Right hindlimb (tissue), 1 donor: ENCODE measurements at places on chromosomes 3 and 15.

DNA sequence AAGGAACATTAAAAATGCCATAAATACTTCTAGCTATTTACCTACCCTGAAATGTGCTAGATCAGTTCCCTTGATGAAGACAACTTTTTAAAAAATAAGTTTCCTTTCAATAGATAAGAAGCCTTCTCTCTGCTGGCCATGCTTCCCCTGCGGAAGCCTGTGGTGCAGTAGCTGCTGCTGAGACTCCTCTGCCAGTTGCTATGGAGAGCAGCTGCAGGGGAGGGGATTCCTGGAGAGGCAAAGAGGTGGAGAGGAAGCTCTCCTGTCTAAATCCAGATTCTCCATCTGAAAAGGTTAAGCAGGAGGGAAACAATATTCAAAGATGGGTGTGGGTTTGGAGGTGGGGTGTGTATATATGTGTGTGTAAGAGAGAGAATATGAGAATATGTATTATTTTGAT, 69.8 kb upstream of the BFSP2 start:
- DNase-seq: peak; percentile 66

DNA sequence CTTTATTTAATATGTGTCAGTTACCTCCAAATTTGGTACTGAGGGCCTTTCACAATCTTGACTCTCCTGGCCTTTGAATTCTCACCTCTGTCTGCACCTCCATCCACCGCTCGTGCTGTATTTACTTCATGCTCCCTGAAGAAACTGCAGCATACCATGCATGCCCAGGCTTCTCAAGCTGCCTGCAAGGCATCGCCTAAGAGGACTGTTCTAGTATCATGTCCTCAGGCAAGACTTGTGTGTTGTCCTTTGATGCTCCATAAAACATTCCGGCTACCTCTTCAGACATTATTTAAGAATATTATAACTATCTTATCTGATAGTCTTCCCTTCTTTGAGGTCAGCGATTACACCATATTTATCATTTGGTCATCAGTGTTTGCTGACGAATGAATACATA, 682.5 kb downstream of the NR2F2 start:
- no peak for DNase-seq

GRCh38 chr3:29195056-29195455, 85.8 kb upstream of the RBMS3 start:
- DNase-seq: no peak

GRCh38 chr3:48678056-48678455, 7.7 kb downstream of the NCKIPSD start:
- no peak for DNase-seq

GRCh38 chr3:159252772-159253384, 451.0 kb downstream of the MFSD1 start:
- no peak for DNase-seq

DNA sequence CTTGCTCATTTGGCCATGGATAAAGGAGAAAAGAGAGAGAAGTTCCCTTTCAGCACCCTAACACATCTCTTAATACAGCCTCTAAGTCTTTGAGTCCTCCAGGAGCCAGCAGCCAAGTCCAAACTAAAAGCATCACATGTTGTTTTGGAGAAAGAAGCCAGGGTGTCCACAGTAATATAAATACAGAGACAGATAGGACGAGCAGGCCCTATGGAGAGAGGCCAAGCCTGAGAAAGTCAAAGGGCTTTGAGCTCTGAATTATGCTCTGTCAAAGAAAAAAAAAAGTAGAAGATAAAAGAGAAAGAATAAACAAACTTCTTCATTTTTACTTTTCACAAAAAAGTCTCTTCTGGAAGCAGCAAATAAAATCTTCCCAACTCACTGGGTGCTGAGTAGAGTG, 92.4 kb upstream of the THBS1 start:
- no peak for DNase-seq

DNA sequence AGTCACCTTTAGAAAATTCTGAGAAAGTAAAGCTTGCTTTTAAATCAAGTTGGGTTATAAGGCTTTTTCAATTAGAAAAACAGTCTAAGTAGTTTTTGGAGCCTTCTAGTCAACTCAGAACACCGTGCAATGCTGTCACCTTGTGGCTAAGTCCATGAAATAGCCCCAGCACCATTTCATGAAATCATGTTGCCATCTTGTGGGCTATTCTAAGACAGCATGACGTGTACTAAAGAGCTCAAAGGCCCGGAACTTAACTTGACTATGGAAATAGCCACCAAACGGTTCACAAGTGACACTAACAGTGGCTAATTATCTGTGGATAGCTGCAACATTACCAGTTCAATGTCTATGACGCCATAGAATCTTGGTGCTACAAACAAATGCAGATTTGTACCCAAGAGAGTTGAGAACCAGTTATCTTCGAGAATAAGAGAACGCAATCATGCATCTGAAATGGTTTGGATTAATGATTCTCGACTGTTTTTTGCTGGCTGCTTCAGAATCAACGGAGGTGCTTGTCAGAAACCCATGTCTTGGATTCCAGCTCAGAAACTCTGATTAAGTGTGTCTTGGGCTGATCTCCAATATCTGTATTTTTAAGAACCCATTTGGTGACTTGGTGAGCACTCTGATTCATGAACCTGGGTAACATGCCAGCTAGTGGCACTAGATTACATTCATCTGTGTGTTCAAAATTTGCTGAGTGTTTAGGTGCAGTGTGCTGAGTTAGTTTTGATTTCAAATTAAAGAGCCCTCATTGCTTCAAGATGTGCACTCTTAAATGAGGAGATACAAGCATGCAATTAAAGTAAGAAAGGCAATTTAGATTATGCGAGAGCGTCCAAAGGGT, 111.2 kb upstream of the MCTP2 start:
- peak; percentile 86 for DNase-seq

DNA sequence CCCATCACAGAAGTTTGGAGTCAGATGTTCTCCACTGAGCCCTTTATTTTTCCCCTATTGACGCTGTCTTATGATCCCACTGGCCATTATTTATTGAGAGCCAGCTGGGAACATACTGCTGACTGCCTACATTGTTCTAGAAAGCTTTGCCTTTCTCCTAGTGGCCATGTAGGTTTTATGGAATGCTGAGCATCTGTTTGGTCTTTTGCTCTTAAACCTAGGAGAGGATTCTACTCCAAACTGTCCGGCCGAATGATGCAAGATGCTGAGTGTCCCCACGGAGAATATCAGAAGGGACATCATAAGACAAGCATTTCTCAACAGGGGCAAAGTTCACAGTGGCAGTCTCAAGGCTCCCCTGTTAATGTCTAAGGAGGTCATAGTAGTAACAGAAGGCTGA, 171.4 kb downstream of the ARRDC4 start:
- no peak for DNase-seq

- DNase-seq: no peak
Observed at GRCh38 chr3:43461345-43461744, 160.5 kb downstream of the ANO10 start.

- no peak for DNase-seq
Observed at GRCh38 chr3:123081718-123082369, 15.0 kb downstream of the PDIA5 start.

DNA sequence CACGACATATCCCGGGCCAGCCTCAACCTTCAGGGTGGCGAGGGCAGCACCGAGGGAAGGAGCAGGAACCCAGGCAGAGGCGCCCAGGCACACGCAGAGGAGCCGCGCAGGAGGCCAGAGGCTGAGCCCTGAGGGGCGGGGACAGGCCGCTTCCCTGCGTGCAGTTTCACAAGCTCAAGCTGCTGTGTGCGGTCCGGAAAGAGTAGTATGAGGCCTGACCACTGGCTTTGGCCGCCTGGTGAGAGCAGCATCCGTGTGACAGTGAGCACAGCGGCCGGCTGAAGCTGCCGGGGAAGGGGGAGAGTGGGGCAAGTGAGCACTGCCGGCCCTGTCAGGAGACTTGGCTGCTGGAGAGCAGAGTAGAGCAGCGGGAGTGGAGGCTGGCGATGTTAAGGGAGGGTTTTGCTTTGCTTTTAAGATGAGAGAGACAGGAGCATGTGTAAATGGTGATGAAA, 8.7 kb downstream of the ZDHHC19 start:
- DNase-seq: no peak

GRCh38 chr15:69795601-69796000, 302.1 kb downstream of the TLE3 start:
- DNase-seq: no peak

- DNase-seq: no peak
Observed at GRCh38 chr3:107308716-107309115, 68.5 kb upstream of the CCDC54 start.

DNA sequence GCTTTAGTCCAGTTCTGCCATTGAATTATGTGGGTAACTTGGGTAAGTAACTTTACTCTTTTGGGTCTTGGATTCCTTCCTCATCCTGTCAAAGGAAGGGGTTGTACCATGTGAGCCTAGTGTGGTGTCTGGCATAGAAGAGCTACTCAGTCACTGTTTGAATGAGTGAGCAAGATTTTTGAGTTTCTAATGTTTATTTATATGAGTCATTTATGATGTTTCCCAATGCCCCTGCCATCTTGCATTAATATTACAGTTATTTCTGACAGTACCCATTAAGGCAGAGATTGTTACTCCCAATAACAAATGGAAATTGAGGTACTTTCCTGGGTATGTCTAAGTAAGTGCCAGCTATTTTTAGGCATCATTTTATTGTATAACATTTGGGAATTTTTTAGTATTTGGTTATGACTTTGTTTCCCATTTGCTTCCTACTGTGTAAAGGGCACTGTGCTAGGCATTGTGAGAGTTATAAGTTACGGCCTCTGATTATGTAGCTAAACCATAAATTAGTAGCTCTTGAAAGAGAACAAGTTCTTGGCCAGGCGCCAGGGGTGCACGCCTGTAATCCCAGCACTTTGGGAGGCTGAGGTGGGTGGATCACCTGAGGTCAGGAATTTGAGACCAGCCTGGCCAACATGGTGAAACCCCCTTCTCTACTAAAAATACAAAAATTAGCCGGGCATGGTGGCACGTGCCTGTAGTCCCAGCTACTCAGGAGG, 23.5 kb downstream of the NR1D2 start:
- DNase-seq: no peak

DNA sequence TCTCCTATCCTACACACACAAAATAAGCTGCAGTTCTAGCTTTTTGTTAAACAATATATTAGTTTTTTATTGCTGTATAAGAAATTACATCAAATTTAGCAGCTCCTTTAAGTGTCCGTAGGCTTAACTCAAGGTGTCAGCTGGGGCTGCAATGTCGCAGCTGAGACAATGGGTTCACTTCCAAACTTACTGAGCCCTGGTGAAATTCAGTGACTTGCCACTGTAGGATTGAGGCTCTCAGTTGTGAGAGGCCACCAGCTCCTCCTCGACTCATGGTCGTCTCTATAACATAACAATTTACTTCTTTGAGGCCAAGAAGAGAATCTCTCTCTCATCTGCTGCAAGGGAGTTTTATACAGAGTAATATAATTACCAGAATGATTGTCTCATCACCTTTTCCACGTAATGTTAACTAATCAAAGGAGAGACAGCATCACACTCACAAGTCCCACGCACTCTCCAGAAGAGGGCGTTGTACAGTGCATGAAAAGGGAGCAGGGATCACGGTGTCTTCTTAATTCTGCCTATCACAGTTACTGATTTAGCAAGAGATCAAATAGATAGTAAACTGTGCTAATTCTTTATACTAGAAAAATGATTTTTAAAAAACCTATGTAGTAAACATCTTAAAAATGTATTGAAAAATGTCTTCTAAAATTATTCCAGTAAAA, 735.6 kb upstream of the GBE1 start:
- no peak for DNase-seq

- no peak for DNase-seq
Observed at GRCh38 chr3:72095521-72095920, 310.6 kb upstream of the PROK2 start.

- DNase-seq: no peak
Observed at GRCh38 chr3:13475871-13476590, 4.1 kb upstream of the HDAC11 start.

DNA sequence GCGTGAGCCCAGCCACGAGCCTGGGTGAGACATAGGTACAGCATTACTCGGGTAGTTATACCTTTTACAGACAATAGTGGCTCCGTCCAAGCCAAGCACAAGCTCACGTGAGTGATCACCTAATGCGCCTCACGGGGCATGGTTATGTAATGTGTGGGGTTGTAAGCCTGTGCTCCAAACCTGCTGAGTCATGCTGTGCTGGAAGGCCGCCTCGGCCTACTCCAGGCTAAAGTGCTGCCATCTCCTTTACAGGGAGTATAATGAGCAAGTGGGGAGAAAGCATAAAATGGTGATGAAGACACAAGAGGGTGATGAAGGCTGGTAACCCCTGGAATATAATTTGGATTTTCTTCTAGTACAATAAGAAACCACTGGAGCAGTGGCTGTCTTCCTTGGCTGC, 175.8 kb upstream of the STT3B start:
- no peak for DNase-seq

- no peak for DNase-seq
Observed at GRCh38 chr3:131007256-131007655, 19.4 kb downstream of the ASTE1 start.

- DNase-seq: no peak
Observed at GRCh38 chr3:180447136-180447535, 154.8 kb upstream of the TTC14 start.

GRCh38 chr15:78387246-78388037, 47.3 kb downstream of the CRABP1 start:
- peak; percentile 61 for DNase-seq

DNA sequence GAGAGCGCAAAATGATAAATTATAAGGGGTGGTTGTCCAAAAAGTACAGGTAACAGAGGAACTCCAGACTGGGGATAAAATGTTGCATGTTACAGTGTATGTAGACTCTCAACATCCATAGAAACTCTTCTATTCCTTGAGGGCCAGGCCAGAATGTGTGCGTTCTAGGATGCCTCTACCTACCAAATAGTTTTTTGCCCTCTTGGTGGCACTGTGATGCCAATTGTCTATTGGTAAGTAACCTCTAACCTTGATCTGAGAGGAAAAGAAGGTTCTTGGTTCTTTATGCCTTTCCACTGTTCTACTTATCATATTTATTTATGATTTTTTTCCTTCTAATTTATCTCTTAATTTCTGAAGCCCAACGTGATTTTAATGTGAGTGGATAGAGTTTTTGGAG, 424.6 kb downstream of the GRM7 start:
- DNase-seq: no peak

- DNase-seq: no peak
Observed at GRCh38 chr3:24867783-24868182, 373.1 kb upstream of the THRB start.

GRCh38 chr3:194283221-194284006, 67.7 kb downstream of the CPN2 start:
- DNase-seq: peak; percentile 59

DNA sequence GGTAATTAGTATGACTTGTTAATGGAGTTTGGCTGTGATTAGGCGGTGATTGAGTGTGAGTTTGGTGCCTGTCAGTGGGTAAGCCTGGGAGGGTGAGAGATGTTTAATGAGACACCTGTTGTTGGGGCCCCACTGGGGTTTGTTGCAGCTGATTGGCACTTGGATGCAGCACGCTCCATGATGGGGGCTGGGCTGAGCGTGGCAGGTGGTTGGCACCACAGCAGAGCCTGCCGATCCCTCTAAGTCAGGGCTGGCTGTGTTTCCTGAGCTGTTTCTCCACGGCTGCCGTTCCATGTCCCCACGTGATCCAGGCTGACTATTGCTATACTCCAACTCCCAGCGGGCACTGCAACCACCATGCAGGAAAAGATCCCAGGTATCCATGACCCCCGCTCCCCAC, 93.5 kb upstream of the ARRDC4 start:
- peak; percentile 72 for DNase-seq
